ENCODE measurements at places on chromosomes 1 and 21.

DNA sequence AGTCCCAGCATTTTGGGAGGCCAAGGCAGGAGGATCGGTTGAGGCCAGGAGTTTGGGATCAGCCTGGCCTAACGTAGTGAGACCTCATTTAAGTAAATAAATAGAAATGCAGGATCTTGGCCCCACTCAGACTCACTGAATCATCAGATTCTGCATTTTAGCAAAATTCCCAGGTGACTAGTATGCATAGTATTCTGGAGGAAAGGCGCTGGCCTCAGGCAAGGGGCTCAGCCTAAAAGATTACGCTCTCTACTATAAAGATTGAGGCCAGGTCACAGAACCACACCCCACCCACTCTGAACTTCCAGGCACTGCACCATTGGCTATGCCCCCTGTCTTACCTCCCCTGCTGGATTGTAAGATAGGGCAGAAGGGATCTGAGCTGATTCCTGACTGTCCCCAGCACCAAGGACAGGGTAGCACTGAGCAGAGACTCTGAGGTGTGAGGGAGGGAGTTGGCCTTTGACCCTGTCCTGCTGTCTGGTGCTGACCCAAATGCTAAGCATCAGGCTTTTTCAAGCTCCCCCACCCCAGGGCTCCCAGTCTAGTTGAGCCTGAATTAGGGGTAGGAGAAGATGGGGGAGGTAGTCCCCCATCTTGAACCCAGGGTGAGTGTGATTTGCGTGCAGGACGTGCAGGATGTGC is 2.7 kb downstream of the FOXE3 start:
- DNase-seq = no peak

- DNase-seq = no peak
Measured at GRCh38 chr1:113977906-113978305, 1.4 kb upstream of the OLFML3 start.

GRCh38 chr1:80369780-80370179 is 1363.2 kb upstream of the ADGRL4 start:
- DNase-seq = no peak

GRCh38 chr1:6294080-6294889 is 33.4 kb upstream of the GPR153 start:
- DNase-seq = no peak

GRCh38 chr1:109634292-109634691 is 14.7 kb downstream of the AMPD2 start:
- no peak for DNase-seq

DNA sequence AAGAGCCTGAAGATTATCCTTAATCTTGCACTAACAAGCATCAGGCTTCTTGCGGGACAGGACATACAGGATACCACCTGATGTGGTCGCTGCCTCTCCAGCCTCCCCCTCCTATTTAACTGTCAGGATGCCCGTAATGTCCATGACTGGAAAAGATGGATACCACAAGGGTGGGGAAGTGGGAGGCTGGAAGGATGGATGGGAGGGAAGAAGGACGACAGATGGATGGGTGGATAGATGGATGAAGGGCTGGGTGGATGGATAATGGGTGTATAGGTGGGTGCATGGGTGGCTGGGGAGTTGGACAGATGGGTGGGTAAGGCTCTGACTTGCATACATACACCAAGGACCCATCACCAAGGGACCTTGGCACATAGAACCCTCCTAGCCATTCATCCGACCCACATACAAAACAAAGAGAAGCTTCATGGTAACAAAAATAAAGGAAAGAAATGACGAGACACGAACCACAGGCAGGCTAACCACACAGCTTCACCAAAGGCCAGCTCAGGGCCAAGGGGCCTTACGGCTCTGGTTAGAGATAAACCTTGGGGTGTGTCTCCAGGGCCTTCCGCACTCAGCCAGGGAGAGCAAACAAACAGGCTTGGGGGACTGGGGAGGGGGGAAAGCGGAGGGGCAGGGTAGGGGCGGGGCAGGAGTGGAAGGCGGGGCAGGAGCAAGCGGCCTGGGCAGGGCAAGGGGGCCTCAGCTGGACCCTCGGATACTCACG is 50.5 kb downstream of the HSPG2 start:
- DNase-seq = no peak

Data from ovary (tissue), 10 donors.